ENCODE measurements at places on chromosomes 12 and 14. TPM values are rescaled to one million over a fixed set of nuclear protein-coding genes. Genes with fewer than 3 reads are reported as not detected.
A peak's percentile ranks its signal among the peaks of the same experiment; 100 is the strongest.

DNA sequence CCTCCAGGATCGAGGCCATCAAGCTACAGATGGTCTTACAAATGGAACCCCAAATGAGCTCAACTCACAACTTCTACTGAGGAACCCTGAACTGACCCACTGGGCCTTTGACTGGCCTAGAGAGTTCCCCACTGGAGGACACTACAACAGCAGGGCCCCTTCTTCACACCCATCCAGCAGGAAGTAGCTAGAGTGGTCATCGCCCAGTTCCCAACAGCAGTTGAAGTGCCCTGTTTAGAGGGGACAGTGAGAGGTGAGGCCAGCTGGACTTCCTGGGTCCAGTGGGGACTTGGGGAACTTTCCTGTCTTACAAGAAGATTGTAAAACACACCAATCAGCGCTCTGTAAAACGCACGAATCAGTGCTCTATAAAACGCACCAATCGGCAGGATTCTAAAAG lies 247.9 kb upstream of the BTG1 start:
- DNase-seq, result no peak

The MYBPC1 gene
- total RNA-seq, result not detected

GRCh38 chr12:130097342-130097741 lies 64.9 kb upstream of the FZD10 start:
- no peak for DNase-seq

DNA sequence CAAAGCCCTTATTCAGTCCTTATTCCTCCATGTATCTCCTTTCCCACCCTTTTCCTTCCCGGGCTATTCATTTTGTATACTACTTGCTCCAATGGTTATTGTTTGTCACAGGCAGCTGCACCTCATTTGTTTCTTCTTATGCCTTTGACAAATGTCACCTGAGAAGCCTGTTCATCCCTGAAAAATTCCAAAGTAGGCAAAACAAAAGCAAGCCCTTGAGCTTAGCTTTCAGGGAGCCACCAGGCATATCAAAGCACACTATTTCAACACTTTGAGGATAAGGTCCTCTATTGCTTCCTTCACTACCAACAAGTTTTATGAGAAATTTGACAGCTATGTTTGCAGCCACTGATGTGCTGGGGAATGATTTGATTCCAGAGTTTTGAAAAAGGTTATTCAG lies 738.7 kb upstream of the LMO3 start:
- no peak for DNase-seq

GRCh38 chr12:112108202-112109079 lies at the start of gene NAA25:
Gene NAA25, minus strand, starts transcription at chr12:112108783. Its CDS starts 10 bp downstream, at chr12:112108773.
- peak; percentile 87 for DNase-seq

DNA sequence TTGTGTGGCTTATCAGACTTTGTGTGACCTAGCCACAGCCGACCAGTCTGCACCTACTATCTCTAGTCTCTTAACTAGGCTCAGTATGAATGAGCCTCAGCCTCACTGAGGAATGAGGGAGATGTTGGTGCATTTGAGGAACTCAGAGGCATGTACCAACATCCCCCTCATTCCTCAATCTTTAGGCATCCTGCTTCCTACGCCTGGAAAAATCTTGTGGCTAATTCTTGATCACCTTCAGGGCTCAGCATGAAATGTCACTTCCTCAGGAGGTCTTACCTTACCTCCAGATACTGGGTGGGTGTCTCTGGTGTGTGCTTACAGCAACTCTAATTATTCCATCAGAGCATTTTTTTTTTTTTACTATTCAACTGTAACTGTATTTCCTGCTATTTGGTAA lies 148.8 kb upstream of the TMCC3 start:
- no peak for DNase-seq
